NCI-H524 (cell line): ENCODE measurements at places on chromosomes 7 and 10.
A peak's percentile ranks its signal among the peaks of the same experiment; 100 is the strongest.

DNA sequence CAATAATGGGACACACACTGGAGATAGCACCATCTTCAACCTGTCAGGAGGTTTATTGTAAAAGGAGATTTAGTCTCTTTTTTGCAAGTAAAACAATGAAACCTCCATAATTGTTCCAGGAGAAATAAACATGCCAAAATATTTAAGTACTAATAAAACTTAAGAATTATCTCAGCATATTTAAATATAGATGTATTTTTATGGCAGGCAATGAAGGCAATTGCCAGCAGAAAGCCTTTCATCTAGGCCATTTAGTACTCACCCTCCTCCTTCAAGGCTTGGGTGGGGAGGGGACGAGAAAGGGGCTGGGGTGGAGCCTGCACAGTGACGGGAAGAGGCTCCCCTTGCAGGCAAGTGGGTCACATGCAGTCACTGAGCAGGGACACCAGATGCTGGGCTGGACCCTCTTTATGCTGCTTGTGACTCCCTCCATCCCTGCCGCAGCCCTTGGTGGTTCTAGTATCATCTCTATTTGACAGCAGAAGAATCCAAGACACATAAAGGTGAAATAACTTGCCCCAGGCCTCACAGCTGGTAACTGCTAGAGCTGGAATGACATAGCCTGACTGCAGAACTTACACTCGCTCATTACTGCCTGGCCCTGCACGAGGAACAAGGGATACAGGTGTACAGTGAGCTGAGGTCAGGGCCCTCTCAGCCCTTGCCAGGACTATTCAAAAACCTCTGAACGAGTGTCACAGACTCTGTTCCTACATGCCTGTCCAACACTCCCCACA lies 449.5 kb upstream of the ZMIZ1 start:
- DNase-seq: peak; percentile 62

DNA sequence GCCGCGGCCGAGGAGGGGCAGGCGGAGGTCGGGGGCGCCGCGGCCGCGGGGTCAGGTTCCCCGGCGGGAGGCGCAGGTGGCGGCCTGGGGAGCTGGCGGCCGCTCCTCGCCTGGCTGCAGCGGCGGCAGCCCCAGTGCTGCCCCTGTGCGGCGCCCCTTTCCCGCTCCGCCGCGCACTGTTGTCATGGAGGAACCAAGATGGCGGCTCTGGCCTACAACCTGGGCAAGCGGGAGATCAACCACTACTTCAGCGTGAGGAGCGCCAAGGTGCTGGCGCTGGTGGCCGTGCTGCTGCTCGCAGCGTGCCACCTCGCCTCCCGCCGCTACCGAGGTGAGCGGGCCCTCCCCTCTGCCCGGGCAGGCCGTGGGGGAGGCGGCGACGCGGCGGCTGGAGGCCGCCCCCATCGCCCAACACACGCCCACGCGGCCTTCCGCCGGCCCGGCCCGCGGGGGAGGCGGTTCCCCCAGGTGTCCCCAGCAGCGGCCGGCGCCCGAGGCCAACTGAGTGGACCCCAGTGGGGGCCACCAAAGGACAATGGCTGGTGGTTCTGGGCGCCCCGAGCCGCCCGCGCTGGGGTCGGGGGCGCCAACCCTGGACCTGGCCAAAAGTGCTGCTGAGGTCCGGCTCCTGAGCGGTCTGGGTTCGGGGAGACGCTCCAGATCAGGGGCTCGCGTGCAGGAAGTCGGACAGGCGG lies 425 bp downstream of the CASD1 start:
- DNase-seq: peak; percentile 74

DNA sequence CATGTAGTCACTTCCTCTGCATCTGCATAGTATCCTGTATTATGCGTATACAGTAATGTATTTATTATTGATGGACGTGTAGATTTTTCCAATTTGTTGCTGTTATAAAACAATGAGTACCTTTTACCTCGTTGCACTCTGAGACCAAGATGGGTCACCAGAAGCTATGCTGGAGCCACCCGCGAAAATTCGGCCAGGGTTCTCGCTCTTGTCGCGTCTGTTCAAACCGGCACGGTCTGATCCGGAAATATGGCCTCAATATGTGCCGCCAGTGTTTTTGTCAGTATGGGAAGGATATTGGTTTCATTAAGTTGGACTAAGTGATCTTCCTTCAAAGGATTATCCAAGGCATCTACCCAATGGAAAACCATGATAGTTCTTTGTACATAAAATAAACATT lies 1.0 kb downstream of the PSMC2 start:
- no peak for DNase-seq

- DNase-seq: no peak
Measured at GRCh38 chr7:148672041-148672440, 26.7 kb upstream of the CUL1 start.

- no peak for DNase-seq
Measured at GRCh38 chr7:2399848-2400587, 3.4 kb upstream of the CHST12 start.

DNA sequence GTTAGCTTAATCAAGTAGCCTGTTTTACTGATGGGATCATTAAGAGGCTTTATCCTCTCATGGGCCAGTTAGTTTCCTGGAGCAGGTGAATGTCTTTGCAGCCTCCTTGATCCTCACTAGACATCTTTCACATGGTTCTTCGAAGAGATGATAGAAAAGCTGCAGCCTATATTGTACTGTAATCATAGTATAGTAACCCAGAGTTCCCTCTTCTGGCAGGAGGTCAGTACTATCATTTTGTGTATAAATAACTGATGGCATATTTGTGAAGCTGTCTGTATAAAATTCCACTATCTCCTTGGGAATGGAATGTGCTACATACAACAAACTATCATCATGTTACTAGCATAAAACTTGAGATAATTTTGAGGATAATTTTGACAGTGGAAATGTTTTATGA lies 123.8 kb upstream of the PRPS1L1 start:
- no peak for DNase-seq

- no peak for DNase-seq
Measured at GRCh38 chr10:24120646-24121045, 88.3 kb upstream of the KIAA1217 start.

- no peak for DNase-seq
Measured at GRCh38 chr7:12884856-12885440, 197.5 kb downstream of the ARL4A start.

GRCh38 chr7:9097565-9098060 lies 664.2 kb downstream of the NXPH1 start:
- DNase-seq: no peak

DNA sequence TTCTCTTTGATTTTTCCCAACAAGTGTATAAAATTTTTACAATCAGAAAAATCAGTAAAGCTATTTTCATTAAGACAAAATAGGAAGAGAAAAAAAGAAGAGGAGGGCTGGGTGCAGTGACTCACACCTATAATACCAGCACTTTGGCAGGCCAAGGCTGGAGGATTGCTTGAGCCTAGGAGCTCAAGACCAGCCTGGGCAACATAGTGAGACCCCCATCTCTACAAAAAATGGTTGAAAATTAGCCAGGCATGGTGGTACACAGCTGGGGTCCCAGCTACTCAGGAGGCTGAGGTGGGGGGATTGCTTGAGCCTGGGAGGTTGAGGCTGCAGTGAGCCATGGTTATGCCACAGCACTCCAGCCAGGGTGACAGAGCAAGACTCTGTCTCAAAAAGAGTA lies 172.3 kb downstream of the AKR1D1 start:
- no peak for DNase-seq

- DNase-seq: no peak
Measured at GRCh38 chr7:40213291-40213690, 78.5 kb downstream of the SUGCT start.

DNA sequence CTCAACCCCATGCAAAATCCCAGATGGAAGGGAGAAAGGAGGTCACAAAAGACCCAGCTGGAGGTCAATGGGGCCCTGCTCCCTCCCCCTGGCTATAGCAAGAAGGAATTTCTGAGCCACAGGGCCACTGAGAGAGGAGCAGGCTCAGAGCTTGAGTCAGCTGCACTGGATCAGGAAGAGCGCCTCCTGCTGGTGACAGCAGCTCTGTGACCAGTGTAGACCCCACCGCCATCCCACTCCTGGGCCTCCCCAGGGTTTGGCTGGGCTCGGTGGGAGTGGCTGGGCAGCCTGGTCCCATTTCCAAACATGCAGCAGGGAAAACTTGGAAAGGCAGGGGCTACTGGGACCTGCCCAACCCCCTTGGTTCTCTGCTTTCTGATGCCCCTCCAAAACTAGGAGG lies 31.5 kb upstream of the PRLHR start:
- no peak for DNase-seq

DNA sequence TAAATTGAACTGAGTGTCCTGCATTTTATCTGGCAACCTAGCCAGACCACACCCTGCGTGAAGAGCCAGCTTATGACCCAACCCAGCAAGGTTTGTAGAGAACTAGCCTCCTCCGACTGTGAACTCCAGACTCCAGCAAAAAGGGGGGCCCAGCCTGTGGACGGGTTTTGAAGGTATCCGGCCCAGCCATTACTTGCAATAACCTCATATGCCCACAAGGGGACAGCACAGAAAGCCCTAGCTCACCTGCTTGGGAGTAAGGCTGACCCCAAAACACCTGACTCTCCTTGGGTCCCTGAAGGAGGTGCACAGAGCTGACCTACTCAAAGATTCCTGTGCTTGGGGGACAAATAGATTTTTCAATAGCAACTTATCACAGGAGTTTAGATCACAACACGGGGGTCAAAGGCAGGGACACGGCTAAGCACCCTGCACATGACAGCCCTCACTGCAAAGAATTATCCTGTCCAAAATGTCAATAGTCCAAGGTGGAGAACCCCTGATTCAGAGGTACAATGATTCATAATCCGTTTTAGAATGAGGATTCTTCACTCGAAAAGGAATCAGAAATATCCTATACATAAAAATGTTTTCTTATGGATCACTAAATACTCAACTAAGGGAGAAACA lies 4.6 kb downstream of the TRPV6 start:
- DNase-seq: peak; percentile 3

- DNase-seq: no peak
Measured at GRCh38 chr10:86953747-86954680, 3.4 kb downstream of the MMRN2 start.

DNA sequence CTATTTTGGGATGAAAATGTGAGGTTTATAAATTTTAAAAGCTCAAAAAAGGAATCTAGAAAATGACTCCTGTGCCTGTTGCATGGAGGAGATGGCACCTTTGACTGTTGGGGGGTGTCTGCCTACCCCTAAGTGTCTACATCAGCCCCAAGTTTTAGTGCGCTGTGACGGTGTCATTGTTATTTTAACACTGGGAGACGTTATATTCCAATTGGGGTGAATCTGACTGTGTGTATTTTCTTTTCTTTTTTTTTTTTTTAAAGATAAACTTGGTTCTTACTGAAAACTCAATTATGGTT lies 517 bp downstream of the SRGN start:
- DNase-seq: no peak

DNA sequence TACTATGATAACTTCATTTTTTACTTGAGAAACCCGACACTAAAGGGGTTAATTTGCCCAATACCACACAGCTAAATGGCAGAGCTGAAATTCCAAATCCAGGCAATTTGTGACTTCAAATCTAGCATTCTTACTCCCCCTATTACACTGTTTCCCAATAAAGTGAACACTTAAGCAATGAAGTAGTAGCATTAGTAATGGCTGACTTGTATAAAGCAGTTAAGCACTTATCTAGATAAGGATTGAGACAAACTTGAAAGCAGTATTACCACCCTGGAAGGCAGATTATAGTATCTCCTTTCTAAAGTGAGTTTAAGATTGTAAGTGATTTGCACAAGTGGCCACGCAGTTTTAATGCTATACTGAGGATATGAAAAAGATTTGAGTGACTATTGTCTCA lies 39.3 kb downstream of the WASL start:
- no peak for DNase-seq

DNA sequence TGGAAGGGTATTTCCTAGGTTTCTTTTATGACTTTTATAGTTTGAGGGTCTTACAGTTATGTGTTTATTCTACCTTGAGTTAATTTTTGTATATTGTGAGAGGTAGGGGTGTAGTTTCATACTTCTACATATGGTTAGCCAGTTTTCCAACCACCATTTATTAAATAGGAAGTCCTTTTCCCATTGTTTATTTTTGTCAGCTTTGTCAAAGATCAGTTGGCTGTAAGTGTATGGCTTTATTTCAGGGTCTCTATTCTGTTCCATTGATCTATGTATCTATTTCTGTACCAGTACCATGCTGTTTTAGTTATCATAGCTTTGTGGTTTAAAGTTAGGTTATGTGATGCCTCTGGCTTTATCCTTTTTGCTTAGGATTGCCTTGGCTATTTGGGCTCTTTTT lies 71.9 kb upstream of the CC2D2B start:
- no peak for DNase-seq

- no peak for DNase-seq
Measured at GRCh38 chr7:66453340-66453739, 175.3 kb upstream of the KCTD7 start.

- no peak for DNase-seq
Measured at GRCh38 chr7:7521259-7521658, 14.4 kb downstream of the COL28A1 start.

DNA sequence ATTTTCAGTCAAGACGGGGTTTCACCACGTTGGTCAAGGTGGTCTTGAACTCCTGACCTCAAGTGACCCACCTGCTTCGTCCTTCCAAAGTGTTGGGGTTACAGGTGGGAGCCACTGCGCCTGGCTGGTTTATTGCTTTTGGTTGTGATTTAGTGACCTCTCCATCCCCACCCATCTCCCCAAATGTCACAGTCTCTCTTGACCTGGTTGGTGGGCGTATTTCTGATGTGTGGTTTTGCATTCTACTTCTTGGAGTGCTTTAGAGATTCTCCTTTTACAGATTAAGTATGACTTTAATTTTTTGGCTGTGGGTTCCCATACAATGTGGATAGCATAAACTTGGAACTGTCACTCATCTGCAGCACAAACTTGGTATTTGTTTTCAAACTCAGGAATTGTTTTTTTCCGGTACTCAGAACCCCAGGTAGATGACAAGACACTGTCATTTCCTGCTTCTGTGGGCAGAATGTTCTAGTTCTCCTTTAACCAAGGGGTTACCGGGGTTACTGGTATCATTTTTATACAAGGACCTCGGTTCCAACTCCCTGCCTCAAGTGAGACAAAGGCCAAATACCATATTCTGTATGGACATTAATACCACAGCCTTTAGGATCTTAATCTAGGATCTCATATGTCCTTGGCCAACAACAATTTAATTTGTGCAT lies 50.5 kb downstream of the MRC1 start:
- DNase-seq: no peak

DNA sequence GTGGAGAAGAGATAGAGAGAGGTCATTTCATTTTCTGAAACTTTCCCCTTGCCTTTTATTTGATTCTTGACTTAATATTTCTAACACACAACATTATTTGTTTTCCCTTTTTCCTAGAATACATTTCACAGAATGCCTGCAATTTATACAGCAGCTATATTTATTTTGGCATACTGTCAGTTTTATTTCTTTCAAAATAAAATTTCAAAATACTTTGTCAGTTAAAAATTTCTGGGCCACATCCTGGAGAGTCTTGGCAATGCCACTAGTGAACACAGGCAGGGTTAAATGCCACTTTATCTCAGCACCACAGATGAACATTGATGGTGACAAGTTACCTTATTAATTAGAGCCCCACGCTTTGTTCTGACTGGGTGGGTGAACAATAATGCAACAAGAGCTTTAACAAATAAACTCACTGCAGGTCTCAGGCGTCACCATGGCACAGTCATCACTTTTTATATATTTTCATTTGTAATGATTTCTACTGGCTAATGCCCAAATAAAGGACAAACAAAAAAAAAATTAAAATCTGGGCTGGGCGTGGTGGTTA lies 494.0 kb downstream of the KIF20B start:
- no peak for DNase-seq

GRCh38 chr7:24665564-24666294 lies 91.5 kb downstream of the GSDME start:
- peak; percentile 43 for DNase-seq

- DNase-seq: no peak
Measured at GRCh38 chr10:108616559-108617285, 1306.6 kb downstream of the XPNPEP1 start.

GRCh38 chr7:23852135-23852534 lies 142.1 kb downstream of the STK31 start:
- no peak for DNase-seq
